ENCODE measurements at places on chromosomes 5 and 9.
A peak's percentile ranks its signal among the peaks of the same experiment; 100 is the strongest.

GRCh38 chr5:91042936-91043255, 340.2 kb downstream of the ARRDC3 start:
- no peak overlapping the region for H3K27ac ChIP-seq
- H3K36me3 ChIP-seq, result no peaks in the 10 kb centered on the region
- no peak for DNase-seq
- H3K4me3 ChIP-seq, result no peak overlapping the region
- peaks cover 3% of the 10 kb centered on the region for H3K27me3 ChIP-seq

- H3K27ac ChIP-seq, result no peak overlapping the region
- DNase-seq, result no peak
- H3K36me3 ChIP-seq, result no peaks in the 10 kb centered on the region
- no peak overlapping the region for H3K4me3 ChIP-seq
These were observed 117.2 kb downstream of the ARHGEF28 start for GRCh38 chr5:73743161-73743560.

- H3K4me1 ChIP-seq, result no peaks in the 10 kb centered on the region
- H3K27ac ChIP-seq, result no peak overlapping the region
- H3K36me3 ChIP-seq, result no peaks in the 10 kb centered on the region
- no peak for DNase-seq
- H3K27me3 ChIP-seq, result peaks cover 8% of the 10 kb centered on the region
These were observed 322.7 kb downstream of the ARHGEF28 start for GRCh38 chr5:73948720-73949119.

GRCh38 chr5:66807743-66808142, 211.6 kb downstream of the MAST4 start:
- no peak overlapping the region for H3K4me3 ChIP-seq
- H3K27ac ChIP-seq, result no peak overlapping the region
- H3K27me3 ChIP-seq, result peaks cover 39% of the 10 kb centered on the region
- no peaks in the 10 kb centered on the region for H3K4me1 ChIP-seq
- H3K36me3 ChIP-seq, result no peaks in the 10 kb centered on the region

GRCh38 chr9:15843316-15843715, 290.5 kb downstream of the CCDC171 start:
- no peaks in the 10 kb centered on the region for H3K4me1 ChIP-seq
- no peak overlapping the region for H3K4me3 ChIP-seq
- DNase-seq, result no peak
- H3K27me3 ChIP-seq, result no peaks in the 10 kb centered on the region
- no peak overlapping the region for H3K27ac ChIP-seq

DNA sequence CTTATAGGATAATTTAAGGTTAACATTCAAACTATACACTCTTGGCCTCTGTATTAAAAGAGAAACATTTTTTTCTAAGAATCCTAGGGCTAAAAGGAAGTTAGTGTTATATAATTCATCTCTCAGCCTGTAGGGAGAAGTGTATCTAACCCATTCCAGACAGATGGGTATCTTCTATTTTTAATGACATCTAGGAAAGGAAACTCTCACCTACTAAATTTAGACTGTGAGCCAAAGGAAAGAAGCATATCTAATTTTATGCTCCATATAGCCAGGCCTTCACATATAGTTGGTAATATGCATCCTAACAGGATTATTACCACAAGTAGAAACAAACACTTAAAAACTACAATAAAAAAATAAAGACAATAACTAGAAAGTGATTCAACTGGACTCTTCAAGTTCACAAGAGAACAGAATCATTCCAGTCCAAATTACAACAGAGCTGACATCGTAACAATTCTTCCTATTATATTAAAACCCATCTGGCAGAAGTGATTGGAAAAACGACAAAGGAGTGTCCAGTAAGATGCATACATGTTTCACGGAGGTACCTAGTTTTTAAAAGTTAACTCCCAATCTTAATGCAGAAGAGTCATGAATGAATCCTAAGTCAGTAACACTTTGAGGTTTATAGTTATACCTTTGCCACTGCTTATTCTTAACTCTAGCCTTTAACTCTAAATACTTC, 39.4 kb downstream of the SCAI start:
- no peak overlapping the region for H3K4me3 ChIP-seq
- H3K27ac ChIP-seq, result no peak overlapping the region
- no peak for DNase-seq
- no peaks in the 10 kb centered on the region for H3K36me3 ChIP-seq

DNA sequence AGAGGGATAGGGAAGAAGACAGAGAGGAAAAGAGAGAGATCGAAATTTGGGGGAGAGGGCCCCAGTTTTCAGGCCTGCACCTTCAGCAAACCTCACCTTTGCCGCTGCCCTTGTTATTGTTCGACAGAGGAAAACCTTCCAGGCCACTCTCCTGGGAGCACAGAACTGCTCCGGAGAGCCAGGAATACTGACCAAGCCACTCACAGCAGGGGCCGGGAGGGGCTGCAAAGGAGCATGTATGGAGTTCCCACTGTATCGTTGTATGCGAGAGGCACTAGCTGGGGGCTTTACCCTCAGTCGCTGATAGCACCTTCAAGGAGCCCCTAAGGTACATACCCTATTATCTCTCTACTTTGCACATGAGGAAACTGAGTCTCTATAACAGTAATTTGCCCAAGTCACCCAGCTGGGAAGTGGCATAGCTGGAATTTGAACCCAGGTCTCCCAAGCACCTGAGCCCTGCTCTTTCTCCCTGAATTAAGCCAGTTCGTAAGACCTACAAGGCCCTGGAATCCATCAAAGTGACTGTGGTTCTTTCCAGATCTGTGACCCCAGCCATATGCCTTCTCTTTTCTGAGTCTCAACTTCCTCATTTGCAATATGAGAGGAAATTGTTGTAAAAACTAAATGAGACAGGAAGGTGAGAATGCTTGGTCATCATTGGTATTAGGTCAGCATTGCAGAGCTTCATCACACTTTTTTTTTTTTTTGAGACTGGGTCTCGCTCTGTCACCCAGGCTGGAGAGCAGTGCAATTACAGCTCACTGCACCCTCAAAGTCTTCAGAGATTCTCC, 21.0 kb upstream of the FOXE1 start:
- H3K36me3 ChIP-seq, result no peaks in the 10 kb centered on the region
- no peak overlapping the region for H3K4me3 ChIP-seq
- H3K4me1 ChIP-seq, result no peaks in the 10 kb centered on the region
- H3K27ac ChIP-seq, result no peak overlapping the region
- H3K27me3 ChIP-seq, result peaks cover 28% of the 10 kb centered on the region

DNA sequence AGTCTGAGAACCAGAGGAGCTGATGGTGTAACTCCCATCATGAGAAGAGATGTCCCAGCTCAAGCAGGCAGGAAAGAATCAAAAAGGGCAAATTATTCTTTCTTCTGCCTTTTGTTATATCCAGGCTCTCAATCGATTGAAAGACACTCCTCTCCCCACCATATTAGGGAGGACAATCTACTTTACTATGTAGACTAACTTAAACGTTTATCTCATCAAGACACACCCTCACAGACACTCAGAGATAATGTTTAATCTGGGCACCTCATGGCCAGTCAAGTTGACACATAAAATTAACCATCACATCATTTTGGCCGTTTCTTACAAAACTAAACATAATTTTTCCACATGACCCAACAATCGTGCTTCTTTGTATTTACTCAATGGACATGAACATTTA, 534.3 kb upstream of the RORB start:
- DNase-seq, result no peak
- no peaks in the 10 kb centered on the region for H3K27me3 ChIP-seq
- no peak overlapping the region for H3K27ac ChIP-seq
- H3K4me1 ChIP-seq, result no peaks in the 10 kb centered on the region
- H3K4me3 ChIP-seq, result no peak overlapping the region

DNA sequence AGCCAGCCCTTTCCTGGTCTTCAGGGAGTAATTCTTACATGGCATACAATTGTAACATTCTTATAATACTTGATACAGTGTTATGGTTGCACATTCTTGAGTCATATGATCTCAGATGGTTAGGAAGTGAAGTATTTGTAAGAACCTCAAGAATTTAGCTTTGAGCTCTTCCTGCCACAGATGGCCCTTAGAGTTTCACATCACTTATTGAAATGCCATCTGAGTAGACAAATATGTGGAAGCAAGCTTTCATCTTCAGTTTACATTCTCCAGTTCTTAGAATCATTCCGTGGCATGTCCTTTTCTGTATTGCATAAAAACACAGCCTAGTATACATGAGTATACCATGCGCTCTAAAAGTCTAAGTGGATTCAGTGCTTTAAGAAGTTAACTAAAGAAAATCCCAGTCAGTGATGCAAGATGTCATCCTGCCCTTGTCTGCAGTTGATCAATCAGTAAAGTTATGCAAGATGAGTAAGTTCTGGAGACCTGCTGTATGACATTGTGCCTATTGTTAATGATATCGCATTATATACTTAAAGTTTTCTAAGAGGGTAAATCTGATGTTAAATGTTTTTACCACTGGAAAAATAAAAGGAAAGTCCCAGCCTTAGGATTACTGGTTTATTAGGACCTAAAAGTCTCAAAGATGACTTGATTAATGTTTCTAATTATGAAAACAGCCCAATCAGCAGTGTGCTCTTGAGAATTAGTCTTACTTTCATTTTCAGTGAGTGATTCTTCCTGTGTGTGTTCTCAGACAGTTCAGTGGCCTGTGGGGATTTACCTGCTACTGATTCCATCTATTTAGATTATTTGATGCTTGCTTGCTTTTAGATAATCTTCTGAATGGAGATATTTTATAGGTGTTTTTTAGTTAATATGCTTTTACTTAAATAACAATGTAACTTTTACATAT, 29.4 kb downstream of the RHOBTB3 start:
- H3K27me3 ChIP-seq, result no peaks in the 10 kb centered on the region
- peak overlapping the region; percentile 66 for H3K4me3 ChIP-seq
- H3K36me3 ChIP-seq, result no peaks in the 10 kb centered on the region
- no peak for DNase-seq
- peaks cover 36% of the 10 kb centered on the region for H3K4me1 ChIP-seq

- H3K36me3 ChIP-seq, result no peaks in the 10 kb centered on the region
- no peak overlapping the region for H3K4me3 ChIP-seq
- H3K27me3 ChIP-seq, result no peaks in the 10 kb centered on the region
- H3K27ac ChIP-seq, result no peak overlapping the region
These were observed 13.4 kb upstream of the TXNDC8 start for GRCh38 chr9:110351009-110351467.

GRCh38 chr5:74974451-74975091, 77.8 kb downstream of the GCNT4 start:
- DNase-seq, result peak; percentile 35
- no peaks in the 10 kb centered on the region for H3K27me3 ChIP-seq
- H3K36me3 ChIP-seq, result no peaks in the 10 kb centered on the region
- H3K27ac ChIP-seq, result peak overlapping the region; percentile 88
- H3K4me1 ChIP-seq, result peaks cover 30% of the 10 kb centered on the region
- no peak overlapping the region for H3K4me3 ChIP-seq

GRCh38 chr5:170327168-170327567, 29.6 kb upstream of the LCP2 start:
- H3K4me1 ChIP-seq, result peaks cover 5% of the 10 kb centered on the region
- H3K27ac ChIP-seq, result no peak overlapping the region
- no peak for DNase-seq
- H3K36me3 ChIP-seq, result no peaks in the 10 kb centered on the region
- no peak overlapping the region for H3K4me3 ChIP-seq

DNA sequence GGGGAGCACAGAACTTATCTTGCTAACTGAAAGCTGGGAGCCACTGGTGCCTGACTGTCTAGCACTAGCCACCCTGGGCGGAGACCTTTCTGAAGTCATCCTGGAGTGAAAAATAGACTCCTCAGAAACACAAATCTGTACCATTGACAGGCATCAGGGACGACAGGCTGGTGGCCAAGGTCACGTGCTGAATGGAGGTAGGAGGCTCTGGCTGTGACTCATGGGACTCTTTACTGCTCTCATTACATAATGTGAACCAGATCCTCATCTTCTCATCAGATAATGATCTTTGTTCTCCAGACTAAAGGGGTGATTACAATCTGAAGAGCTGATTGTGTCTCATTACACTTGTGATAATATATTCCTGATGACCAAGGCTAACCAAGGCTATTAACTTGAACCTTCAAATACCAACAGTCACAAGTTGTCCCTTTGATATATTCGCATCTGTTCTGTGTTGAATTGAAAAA, 91.8 kb downstream of the SEMA5A start:
- no peak overlapping the region for H3K4me3 ChIP-seq
- no peak for DNase-seq
- no peaks in the 10 kb centered on the region for H3K27me3 ChIP-seq
- no peak overlapping the region for H3K27ac ChIP-seq
- no peaks in the 10 kb centered on the region for H3K4me1 ChIP-seq

DNA sequence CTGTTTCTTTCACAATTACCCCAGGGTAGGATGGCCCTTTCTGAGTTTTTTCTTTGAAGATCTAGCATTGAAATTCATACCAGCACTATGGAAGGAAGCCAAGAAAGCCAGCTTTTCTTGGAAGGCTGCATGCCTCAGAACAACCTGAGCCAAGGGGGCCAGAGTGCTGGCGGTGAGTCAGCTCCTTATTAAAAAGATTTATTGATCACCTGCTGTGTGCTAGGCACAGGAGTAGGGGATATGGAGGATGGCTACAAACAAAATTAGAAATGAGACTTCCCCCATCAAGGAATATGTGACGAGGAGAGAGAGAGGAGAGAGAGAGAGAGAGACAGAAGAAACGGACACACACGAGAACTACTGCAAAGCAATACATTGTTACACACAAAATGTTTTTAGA, 184.6 kb upstream of the PUM3 start:
- peaks cover 5% of the 10 kb centered on the region for H3K27me3 ChIP-seq
- no peaks in the 10 kb centered on the region for H3K36me3 ChIP-seq
- H3K4me1 ChIP-seq, result no peaks in the 10 kb centered on the region
- H3K27ac ChIP-seq, result no peak overlapping the region
- DNase-seq, result no peak
- no peak overlapping the region for H3K4me3 ChIP-seq

- H3K27ac ChIP-seq, result no peak overlapping the region
- peaks cover 96% of the 10 kb centered on the region for H3K36me3 ChIP-seq
- peaks cover 9% of the 10 kb centered on the region for H3K4me1 ChIP-seq
- DNase-seq, result no peak
- no peaks in the 10 kb centered on the region for H3K27me3 ChIP-seq
These were observed 43.1 kb downstream of the SPTAN1 start for GRCh38 chr9:128595471-128595870.

DNA sequence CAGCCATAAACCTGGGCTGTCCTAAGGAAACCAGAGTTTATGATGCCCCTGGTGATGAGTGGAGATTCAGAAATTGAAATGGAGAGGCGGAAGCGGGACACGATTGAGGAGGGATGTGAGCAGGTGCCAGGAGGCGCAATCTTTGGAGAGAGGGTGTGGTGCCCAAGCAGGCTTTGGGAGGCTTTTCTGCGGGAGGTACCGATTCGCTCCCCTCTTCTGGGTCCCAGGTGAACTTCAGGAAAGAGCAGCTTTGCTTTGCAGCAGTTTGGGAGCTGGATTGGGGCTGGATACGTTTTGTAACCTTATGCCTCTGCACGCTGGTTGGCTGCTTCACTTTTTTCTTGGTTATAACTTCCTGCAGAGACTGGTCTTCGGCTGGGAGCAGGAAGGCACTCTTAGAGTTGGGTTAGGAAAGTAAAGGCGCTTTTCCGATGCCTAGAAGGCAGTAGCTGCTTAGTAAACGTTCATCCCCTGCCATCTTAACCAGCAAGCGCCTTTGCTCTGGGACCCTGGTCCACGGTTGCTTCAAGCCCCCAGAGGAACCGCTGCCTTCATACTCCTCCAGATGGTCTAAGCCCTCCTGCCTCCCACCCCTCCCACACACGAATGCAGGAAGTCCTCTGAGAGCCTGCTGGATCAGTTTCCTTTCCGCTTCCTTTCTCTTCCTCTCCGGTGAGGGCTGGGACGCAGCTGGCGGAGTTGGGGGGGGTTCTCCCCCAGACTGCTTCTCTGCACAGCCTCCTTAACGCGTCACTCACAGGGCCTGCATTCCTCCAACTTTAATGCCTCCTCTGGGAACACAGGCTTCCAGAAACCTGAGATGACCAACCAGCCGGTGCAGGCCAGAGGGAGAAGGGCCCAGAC, 15.2 kb upstream of the NEK6 start:
- peaks cover 31% of the 10 kb centered on the region for H3K4me1 ChIP-seq
- H3K36me3 ChIP-seq, result no peaks in the 10 kb centered on the region
- DNase-seq, result no peak

Measured in activated T-cell treated with anti-CD3 and anti-CD28 coated beads, Interleukin-2, amount 50 U/mL, for 24 hours (primary cell).